ENCODE measurements at places on chromosomes 5 and 9. TPM values are rescaled to one million over a fixed set of nuclear protein-coding genes. Genes with fewer than 3 reads are reported as not detected.
A peak's percentile ranks its signal among the peaks of the same experiment; 100 is the strongest.

TMEFF1 gene
- total RNA-seq = 103 TPM

DNA sequence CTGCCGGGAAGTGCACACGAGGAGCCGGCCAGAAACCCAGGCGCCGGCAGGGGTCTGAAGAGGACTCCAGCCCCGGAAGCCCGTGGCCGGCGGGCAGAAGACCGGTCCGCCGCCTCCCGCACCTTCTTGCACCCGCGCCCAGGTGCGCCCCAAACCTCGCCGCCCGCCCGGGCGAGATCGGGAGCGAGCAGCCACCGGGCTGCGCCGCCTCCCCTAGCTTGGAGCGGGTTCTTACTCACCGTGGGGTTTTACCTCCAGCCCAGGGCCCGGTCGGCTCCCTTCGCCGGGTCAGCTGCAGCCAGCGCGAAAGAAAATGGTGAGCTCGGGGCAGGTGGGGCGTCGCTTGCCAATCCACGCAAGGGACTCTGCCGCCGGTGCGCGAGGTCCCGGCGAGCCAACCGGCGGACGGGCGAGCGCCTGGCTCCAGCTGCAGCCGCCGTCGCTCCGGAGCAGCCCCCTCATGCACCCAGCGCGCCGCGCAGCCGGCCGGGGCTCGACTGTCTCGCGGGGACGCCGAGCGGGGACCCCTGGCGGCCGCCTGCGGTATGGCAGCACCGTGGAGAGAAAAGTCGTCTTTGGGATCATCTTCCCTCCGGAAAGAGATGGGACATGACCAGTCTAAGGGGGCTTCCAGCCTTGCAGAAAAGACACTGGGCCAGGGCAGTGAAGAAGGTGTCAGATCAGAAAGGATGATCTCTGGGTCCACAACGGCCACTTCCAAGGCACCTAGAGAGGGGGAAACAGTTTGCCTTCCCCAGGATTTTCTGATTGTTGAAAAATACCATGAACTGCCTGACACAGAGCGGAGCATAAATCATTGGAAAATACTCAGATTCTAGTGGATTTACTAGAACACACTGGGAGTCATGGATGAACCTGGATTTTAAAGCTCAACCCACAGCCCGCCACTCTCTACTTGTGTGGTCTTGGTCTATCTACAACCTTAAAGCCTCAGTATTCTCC is at the start of gene MOB3B:
Gene MOB3B (minus strand): TSS at position 499 of the 963 bp plus-strand sequence. CDS start 74,264 bp downstream, outside the sequence.
- DNase-seq = peak; percentile 91

DNA sequence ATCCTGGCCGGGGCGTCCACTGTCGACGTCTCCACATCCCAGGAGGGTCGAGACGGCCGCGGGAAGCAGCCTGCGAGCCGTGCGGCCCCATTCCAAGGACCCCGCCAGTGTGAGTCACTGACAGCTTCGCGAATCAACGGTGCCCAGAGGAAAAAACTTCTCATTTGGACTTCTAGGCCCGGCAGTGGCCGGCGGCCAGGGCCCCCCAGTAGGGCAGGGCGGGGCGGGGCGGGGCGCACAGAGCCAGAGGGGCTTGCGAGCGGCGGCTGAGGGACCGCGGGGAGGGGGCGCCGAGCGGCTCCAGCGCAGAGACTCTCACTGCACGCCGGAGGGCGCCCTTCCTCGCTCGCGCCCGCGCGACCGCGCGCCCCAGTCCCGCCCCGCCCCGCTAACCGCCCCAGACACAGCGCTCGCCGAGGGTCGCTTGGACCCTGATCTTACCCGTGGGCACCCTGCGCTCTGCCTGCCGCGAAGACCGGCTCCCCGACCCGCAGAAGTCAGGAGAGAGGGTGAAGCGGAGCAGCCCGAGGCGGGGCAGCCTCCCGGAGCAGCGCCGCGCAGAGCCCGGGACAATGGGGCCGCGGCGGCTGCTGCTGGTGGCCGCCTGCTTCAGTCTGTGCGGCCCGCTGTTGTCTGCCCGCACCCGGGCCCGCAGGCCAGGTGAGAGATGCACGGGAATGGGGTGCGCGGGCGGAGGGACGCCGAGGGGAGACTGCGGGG is at the start of gene F2R:
Gene F2R (plus strand): TSS at position 391 of the 720 bp plus-strand sequence. CDS start 182 bp downstream, at position 573.
- peak; percentile 91 for DNase-seq

CAVIN4 gene
- 8.8 TPM for total RNA-seq

DNA sequence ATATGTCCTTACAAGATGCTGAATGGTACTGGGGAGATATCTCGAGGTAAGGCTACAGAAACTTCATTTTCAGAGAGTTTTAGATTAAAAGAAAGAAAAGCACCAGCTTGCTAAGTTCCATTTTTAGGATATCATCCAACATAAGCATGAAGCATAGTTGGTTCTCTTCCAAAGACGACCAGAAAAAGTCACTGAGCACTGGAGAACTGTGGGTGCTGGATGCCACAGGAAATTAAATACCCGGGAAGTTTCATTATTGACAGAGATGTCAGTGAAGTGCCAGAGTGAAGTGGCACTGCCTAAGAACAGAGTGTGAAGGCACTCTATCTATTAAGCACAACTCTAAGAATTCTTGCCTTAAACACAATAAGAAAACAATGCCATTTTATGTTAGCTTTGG is 76.8 kb downstream of the PIK3R1 start:
- no peak for DNase-seq

CDKN2A gene
- total RNA-seq = not detected

All from neural progenitor cell (in vitro differentiated cells).